Left ventricle myocardium superior (tissue), 1 donor: ENCODE measurements at places on chromosomes 1 and 21. TPM values are rescaled to one million over a fixed set of nuclear protein-coding genes. Genes with fewer than 3 reads are reported as not detected.

The KISS1 gene
- total RNA-seq: not detected

The AK5 gene
- 0.42 TPM for total RNA-seq

The FCRL3 gene
- total RNA-seq: not detected

The CYP4B1 gene
- total RNA-seq: 16.1 TPM

The NAXE gene
- total RNA-seq: 123 TPM

The SPRR1A gene
- not detected for total RNA-seq

The VWA5B1 gene
- total RNA-seq: not detected

The LRRC8B gene
- 2.5 TPM for total RNA-seq

DNA sequence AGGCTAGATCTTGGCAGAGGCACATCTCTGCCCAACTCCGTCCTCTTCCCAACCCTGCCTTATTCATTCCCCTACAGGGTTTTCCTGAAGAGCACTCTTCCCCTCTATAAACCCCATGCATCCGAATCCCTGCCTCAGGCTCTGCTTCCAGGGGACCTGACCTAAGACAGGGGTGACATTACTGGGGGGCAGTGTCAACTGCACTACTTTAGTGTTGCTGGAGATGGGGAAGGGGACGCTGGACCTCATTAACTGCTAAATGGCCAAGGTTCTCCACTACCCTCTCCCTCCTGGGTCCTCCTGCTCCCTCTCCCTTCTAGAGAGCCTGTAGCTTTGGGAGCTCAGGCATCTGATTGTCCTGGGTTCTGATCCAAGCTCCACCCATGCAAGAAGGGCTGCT, 126.2 kb downstream of the GRIK3 start:
- no peak for DNase-seq

DNA sequence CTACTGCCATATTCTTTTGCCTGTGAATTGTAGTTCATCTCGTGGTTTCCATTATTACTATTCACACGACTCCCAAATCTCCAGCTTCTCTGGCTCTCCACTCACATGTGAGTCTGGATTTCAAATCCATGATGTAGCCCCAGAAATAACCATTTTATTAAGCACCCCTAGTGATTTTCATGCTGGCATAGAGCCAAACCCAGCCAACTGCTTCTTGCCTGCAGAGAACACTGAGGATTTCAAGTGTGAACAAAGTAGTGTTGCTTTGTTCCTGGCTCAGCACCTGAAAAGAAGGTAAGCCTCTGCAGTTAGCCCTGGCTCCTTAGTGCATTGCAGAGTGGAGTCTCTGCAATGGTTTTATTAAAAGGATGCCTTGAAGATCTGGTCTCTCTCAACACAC, 25.9 kb downstream of the UTP25 start:
- DNase-seq: no peak

DNA sequence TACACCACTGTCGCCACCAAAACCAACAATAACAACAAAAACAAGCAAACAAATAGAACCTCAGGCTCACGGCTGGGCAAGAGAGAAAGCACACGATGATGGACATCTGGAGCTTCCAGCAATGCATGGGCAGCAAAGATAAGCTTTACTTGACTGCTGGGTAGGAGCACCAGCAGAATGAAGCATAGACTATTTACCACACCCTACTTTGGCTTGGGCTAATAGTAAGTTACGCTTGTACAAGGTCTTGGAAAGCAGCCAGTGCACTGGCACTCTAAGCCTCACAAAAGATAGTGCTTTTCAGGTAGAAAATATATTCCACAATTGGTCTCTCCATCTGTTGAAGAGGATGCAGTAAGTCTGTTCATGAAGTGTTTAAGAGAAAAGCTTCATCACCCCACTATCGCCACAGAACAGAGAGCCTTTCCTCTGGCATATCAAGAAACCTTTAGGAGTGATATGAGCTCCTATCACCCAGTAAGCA, 13.6 kb downstream of the ADIPOR1 start:
- no peak for DNase-seq

DNA sequence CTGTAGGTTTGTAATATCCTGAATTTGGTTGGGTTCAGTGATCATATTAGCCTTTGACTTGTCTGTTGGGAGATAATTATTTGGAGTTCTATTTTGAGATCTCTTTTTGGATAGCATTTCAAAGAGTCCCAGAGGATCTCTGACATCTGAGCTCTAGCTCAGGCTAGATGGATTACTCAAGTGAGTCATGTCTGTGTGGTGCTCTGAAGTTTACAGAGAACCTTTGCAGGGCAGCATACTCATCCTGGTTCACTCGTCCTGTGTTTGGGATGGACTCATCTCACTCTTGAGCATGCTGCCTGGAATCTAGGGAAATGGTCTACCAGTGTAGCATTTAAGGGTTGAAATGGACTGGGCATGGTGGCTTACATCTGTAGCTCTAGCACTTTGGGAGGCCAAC, 29.4 kb upstream of the BMP8A start:
- no peak for DNase-seq

- no peak for DNase-seq
Measured at GRCh38 chr1:231467986-231468385, 45.9 kb upstream of the EGLN1 start.

GRCh38 chr1:58899587-58900271, 115.9 kb upstream of the JUN start:
- DNase-seq: no peak

GRCh38 chr1:188715566-188715965, 1762.1 kb downstream of the BRINP3 start:
- no peak for DNase-seq

DNA sequence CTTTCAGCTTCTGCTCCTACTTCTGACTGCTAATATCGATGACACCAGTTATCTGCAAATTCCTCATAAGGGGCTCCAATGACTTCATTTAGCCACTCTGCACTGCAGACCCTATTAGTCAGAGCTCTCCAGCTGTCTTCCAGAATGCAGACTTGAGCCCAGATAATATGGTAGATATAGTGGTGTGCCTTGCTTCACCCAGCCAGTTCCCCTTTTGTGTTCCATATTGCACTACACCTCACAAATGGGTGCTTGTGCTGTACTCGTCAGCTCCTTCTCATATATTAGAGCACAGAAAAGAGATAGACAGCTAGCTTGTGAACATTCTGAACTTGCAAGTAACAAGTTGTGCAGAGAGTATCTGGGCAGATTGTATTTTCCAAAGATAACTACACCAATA, 23.7 kb upstream of the COG2 start:
- no peak for DNase-seq

DNA sequence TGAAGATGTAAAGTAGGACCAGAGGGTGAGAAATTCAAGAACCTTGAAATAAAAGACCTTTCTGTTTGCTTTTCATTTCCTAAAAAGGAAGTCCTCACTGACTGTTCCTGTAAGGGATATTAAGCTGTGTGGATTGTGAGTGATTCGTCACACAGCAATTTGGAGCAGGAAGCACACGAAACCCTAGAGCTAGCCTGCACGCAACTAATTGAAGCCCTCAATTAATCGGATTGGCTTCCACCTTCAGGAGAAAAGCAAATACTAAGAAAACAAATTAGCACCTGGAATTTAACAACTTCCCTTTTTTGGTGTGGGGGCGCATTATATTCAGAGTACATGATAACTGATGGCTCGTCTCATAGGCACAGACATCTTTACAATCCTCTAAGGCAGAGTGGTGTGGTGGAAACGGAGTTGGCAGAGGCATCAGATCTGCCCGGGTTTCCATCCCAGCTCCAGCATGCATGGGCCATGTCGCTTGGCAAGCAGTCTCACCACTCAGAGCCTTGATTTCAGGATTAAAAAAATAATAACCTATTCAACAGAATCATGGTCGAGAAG, 95.2 kb downstream of the KCNJ15 start:
- DNase-seq: no peak

- DNase-seq: no peak
Measured at GRCh38 chr1:6269720-6270400, 9.0 kb upstream of the GPR153 start.

GRCh38 chr1:11822091-11822490, 16.1 kb downstream of the CLCN6 start:
- DNase-seq: no peak

DNA sequence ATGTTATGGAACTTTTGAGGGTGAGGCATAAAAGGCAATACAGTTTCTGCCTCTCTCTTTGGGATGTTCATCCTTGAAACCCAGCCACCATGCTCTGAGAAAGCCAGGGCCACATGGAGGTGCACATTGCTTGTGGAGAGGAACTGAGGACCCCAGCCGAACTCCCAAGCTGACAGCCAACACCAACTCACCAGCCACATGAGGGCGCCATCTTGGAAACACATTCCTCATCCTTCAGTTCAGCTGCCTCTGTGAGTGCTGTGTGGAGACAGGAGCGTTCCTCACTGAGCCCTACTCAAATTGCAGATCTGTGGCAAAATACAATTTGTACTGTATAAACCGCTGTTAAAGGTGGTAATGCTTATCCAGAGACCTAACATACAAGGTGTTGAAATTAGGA, 137.5 kb downstream of the GABPA start:
- DNase-seq: no peak

GRCh38 chr1:237269938-237270337, 228.0 kb downstream of the RYR2 start:
- no peak for DNase-seq

GRCh38 chr1:44822981-44823451, 14.7 kb downstream of the BTBD19 start:
- DNase-seq: no peak

DNA sequence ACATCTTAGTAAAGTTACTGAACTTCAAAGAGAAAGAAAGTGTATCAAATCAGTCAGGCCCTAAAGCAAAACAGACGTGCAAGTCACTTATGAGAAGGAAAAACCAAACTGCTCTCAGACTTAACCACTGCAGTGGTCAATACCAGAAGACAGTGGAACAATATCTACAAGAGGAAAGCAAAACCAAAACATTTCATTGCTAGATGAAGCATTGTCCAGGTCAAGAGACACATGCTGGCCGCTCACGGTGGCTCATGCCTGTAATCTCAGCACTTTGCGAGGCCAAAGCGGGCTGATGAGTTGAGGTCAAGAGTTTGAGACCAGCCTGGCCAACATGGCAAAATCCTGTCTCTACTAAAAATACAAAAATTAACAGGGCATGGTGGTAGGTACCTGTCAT, 82.0 kb upstream of the MROH9 start:
- no peak for DNase-seq

- DNase-seq: no peak
Measured at GRCh38 chr21:27817902-27818623, 851.2 kb upstream of the ADAMTS5 start.

DNA sequence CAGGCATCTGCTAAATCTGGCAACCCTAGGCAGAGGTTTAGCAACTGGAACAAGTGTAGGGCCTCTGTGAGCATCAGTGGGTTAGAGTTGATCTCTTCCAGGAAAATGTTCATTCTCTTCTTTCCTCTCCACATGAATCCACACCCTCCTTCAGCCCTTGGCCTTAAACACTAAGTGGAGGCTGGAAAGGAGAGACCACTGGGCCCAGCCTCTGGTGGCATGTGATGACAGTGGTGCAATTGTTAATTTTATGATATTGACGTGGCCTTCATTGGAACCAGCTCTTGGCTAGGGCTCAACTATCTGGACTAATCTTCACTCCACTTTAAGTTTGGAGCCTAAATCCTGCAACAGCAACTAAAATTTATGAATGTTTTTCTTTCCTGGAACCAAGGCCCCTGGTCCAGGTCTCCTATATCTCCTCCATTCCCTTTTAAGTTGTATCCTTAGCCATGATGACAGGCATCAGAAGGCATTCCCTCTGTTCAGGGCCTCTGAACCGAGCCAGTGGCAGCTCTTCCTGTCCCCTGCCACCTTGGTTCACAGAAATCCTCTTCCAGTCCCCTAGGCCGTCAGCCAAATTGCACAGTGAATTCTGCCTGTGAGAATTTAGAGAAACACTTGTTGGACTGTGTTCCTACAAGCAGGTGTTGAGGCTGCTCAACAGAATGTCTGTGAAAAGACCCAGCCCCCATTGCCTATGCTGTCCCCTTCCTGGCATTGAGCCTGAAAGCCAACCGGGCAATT, 132.2 kb downstream of the PSMG1 start:
- no peak for DNase-seq

DNA sequence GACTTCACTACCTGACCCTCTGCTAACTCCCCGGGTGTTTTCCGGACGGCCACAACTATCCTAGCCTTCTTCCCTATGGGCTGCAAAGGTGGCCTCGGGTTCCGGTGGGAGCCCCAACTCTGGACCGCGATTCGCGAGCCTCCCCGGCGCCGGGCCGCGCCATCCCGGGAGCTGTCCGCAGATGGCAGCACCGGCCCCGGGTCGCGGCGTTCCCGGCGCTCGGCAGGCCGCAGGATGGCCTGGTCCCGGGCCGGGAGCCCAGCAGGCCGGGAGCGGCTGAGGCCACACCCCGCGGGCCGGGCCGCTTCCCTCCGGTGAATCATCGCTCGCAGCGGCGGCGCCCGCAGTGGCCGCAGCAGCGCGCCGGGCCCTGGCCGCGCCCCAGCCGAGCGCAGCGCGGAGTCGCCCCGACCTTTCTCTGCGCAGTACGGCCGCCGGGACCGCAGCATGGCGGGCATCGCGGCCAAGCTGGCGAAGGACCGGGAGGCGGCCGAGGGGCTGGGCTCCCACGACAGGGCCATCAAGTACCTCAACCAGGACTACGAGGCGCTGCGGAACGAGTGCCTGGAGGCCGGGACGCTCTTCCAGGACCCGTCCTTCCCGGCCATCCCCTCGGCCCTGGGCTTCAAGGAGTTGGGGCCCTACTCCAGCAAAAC, at the start of gene CAPN2:
CAPN2 (plus strand) TSS at position 346 of the 656 bp plus-strand sequence; CDS start at position 448, 102 bp downstream.
- peak; percentile 94 for DNase-seq

DNA sequence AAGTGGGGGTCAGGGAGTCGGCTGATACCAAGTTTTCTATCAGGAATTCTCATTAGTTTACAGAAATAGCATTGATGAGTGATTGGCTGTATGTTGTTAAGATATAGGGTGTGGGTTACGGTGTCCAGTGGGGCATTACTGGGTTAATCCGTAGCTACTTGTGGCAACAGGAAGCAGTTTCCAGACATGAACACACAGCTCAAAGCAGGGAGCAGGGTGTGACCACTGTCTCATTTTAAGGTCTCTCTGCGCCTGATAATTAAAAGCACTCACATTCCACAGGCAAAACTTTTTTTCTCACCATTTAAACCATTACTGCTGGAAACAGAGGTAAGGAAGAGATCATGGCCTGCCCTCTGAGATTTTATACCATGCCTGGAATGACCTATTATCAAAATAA, 114.9 kb downstream of the SIK1 start:
- DNase-seq: no peak

DNA sequence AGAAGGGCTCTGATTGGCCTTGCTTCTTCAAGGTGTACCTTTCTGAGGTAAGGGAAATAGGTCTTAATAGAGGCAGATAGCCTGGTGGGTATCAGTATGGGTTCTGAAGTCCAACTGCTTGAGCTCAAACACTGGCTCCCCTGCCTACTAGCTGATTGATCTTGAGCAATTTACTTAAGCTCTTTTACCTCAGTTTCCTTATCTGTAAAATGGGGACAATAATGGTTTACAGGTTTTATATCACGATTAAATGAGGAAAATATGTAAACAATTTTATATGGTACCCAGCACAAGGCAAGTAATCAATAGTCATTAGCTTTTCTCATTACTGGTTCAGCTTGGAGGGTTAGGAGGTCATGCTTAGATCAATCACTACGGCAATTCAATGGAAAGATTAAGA, 75.8 kb upstream of the VTCN1 start:
- no peak for DNase-seq

- DNase-seq: no peak
Measured at GRCh38 chr1:53187401-53187800, 9.2 kb upstream of the CPT2 start.

- no peak for DNase-seq
Measured at GRCh38 chr1:154788110-154788870, 81.8 kb downstream of the KCNN3 start.
